ENCODE measurements at places on chromosomes 12 and 14.

DNA sequence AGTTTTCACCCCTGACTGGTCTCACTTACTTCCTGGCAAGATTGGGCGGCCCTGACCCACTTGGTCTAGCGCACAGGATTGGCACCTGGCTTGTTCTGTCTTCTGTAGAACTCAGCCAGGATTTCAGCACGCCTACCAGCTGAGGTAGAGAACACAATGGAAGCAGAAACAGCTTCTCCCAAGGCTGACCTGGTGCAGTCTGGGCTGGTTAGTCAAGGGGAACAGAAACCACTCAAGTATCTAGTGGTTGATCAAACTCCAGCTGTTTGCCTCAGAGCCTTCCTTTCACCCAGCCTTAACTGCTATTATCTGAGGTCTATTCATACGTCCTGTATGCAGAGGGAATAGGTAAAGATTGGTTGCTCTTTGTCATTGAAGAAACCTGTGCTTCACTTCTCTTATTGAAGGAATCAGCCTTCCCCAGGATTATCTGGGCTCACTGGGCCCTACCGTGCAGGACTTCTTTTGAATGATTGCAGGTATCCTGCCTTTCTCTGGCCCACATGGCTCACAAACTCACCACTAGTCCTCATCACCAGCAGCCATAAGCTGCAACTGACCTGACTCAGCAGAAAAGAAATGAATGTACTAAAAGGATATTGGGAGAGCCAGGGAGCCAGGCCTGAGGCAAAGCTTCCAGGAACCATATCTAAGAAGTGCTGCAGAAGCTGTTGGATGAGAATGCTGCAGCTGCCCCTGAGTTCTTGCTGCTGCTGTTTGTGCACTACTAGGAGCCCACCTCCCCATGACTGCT is 2.5 kb upstream of the PLEKHD1 start:
- no peak for DNase-seq

GRCh38 chr14:20750194-20750593 is 4.5 kb downstream of the EDDM3A start:
- DNase-seq, result no peak

- no peak for DNase-seq
Observed at GRCh38 chr14:52862632-52863333, 71.4 kb upstream of the GNPNAT1 start.

GRCh38 chr12:650983-651382 is 12.3 kb downstream of the NINJ2 start:
- no peak for DNase-seq

DNA sequence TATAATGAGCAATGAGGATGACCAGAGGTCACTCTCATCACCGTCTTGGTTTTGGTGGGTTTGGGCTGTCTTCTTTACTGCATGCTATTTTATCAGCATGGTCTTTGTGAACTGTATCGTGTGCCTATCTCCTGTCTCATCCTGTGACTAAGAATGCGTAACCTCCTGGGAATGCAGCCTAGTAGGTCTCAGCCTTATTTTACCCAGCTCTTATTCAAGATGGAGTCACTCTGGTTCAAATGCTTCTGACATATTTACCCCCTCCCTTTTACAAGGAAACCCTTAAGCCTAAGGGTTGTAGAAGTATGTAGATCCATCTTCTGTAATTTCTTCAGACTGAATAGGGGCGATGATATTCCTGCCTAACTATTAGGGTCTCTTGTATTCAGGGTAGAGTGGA is 8.4 kb downstream of the IFI27L1 start:
- no peak for DNase-seq

DNA sequence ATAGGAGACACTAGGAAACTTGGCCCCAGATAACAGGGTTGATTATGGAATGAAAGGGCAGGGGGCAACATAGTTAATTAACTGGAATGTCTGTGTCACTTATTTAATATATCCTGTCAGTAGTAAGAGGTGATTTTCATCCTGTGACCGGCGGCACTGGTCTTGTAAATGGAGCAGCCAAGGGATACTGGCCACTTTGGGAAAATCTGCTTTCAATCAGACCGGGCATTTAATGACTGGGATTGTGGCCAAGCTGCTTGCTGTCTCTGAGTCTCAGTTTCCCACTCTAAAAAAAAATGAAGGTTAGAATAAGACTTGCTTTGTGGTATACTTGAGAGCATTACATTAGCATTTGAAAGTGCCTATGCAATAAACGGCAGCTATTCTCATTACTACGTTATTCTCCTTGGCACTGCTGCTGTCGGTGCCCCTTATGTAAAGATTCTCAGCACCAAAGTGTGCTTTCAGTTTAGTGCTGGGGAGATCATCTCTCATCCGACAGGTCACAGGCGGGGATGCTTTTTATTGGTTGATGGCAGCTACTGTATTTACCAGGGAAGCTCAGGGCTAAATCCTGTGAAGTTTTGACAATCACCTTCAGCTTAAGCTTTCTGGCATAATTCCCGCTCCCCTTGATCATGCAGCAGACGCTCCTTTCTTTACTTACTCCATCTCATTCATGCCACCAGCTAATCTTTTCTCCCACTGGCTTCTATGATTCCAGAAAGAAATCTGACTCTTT is 162.1 kb downstream of the ESRRB start:
- no peak for DNase-seq

- no peak for DNase-seq
Observed at GRCh38 chr14:61877035-61877390, 114.8 kb downstream of the SNAPC1 start.

- DNase-seq, result no peak
Observed at GRCh38 chr12:113591480-113591974, 119.9 kb upstream of the LHX5 start.

DNA sequence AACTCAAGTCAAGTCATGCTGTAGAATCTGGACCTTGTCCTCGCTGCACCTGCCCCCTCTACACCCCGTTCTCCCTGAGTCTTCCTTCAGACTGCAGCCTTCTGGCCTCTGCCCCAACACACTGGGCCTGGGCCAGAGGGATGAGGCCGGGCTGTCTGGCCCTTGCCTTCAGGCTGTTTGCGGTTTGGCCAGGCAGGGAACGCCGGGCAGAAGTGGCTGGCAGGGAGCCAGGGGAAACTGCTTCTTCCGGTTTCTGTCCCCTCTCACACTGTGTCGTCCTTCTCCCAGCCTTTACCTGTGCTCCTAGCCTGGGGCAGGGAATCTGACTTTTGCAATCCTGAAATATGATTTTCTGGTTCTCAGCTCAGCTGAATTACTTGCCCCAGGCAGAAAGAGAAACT is 13.5 kb downstream of the DGLUCY start:
- DNase-seq, result no peak

DNA sequence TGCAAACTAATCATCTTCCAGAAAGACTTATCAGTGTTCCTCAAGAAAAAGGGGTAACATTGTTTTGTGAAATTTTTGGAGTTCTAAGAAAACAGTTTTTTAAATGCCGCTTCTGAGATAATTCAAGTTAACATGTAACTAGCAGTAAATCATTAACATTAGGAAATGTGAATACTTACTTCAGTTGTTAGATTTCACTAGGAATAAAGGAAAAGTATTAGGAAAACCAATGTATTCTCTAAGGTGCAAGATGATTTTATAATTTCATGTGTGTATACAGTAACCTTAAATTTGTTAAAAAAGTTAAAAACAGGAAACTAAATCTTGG is 36.8 kb downstream of the PAPOLA start:
- DNase-seq, result no peak

DNA sequence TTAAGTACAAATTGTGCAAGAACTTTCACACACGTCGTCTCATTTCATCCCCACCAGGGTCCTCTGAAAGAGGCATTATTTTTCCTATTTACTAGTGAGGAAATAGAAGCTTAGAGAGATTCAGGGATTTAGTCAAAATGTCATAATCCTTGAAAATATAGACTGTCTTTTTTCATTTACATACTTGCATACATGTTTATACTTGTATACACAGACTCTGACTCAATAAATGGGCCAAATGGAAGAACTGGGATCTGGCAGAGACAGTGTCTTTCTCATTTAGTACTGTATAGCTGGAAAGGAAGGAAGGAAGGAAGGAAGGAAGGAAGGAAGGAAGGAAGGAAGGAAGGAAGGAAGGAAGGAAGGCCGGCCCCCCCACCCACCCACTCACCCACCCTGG is 357.7 kb upstream of the SOX5 start:
- DNase-seq, result no peak

GRCh38 chr14:51547260-51547659 is 104.5 kb upstream of the FRMD6 start:
- DNase-seq, result no peak

GRCh38 chr12:13981990-13982389 is 588 bp upstream of the GRIN2B start:
- DNase-seq, result no peak

All from CD4-positive, alpha-beta T cell treated with Interleukin-15 for 1 hour (primary cell).